Activated CD4-positive, alpha-beta T cell treated with anti-CD3 and anti-CD28 coated beads, Interleukin-2, amount 10 ng/mL, durations not matched to agents 7 days and 5 days (primary cell): ENCODE measurements at places on chromosomes 1 and 21. TPM values are rescaled to one million over a fixed set of nuclear protein-coding genes. Genes with fewer than 3 reads are reported as not detected.
A peak's percentile ranks its signal among the peaks of the same experiment; 100 is the strongest.

The KIRREL1 gene
- not detected for total RNA-seq

The KRTAP13-2 gene
- not detected for total RNA-seq

The MAB21L3 gene
- total RNA-seq = not detected

- no peak overlapping the region for H3K4me3 ChIP-seq
- no peak for DNase-seq
- no peaks in the 10 kb centered on the region for H3K27me3 ChIP-seq
- H3K36me3 ChIP-seq = peaks cover 6% of the 10 kb centered on the region
- peaks cover 73% of the 10 kb centered on the region for H3K4me1 ChIP-seq
These were observed 173.3 kb upstream of the EDN2 start for GRCh38 chr1:41657679-41658295.

DNA sequence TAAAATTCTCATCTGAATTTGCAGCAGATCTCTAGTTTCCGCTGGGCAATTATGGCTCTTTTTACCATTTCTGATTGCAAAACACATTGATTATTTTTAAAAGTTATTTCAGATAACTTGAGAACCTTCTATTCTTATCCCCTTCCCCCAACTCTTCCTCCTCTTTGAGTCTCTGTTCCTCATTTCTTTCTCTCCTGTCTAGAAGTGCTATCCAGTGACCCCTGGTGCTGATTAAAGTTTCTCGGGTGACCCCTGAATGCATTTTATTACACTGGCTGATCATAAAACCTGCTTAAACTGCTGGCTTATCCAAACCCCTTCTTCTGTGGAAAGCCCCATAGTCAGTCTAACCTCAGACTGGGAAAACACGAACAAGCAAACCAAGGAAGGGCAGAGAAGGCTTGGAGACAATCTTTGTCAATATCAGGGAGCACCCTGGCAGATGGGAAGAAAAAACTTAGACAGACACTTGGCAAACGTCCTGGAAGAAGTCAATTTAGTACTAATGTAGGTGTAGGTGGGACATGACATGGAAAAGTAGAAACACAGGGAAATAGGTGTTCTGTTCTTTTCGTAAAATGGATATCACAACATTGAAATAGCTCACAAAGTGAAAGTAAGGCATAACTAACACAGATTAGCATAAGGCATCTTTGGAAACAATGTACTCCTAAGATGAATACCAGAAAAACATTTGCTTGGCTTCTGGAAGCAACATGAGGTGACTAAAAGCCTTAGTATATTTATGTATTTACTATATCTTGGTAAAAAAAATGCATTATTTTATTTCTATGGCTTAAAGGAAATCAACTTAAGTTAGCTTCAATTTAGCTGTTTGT is 61.4 kb downstream of the GORAB start:
- H3K4me3 ChIP-seq = no peak overlapping the region
- H3K27ac ChIP-seq = no peak overlapping the region
- no peaks in the 10 kb centered on the region for H3K36me3 ChIP-seq
- peaks cover 9% of the 10 kb centered on the region for H3K27me3 ChIP-seq

DNA sequence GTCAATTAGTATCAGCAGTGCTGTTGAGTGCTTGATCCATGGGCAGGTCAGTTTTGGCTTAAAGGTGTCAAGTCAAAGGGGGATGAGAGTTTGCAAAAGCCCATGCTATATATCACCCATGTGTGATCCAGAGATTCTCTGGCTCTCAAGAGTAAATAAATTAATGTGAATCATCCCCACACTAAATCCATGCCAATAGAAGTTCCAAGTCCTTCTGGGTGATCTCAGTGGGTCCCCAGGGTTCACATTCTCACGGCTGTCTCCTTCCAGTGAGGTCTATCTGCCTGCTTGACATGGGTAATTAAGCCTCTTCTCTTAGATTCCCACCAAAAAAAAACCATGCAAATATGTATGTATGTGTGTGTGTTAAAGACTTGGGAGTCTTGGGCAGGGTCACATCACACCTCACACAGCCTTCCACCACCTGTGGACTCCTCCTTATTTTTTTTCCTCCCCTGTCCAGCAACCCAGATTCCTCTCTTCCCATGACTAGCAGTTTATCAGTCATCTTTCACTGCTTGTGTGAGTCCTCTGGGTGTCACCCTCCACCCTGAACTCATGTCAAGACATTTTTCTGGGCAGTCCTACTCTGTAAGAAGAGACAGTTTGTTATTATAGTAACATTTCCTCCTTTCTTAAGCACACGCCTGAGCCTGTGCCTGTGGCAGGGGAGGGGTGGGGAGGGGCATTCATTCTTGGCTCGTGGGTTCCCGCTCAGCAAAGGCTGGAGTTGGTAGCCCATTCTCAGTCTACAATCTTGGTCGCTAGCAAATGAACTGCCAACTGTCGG is 14.3 kb upstream of the S100A11 start:
- no peak for DNase-seq
- peaks cover 28% of the 10 kb centered on the region for H3K27me3 ChIP-seq
- H3K36me3 ChIP-seq = no peaks in the 10 kb centered on the region
- H3K4me1 ChIP-seq = peaks cover 44% of the 10 kb centered on the region
- H3K27ac ChIP-seq = no peak overlapping the region
- H3K4me3 ChIP-seq = no peak overlapping the region

- H3K4me1 ChIP-seq = no peaks in the 10 kb centered on the region
- H3K36me3 ChIP-seq = no peaks in the 10 kb centered on the region
- no peak overlapping the region for H3K27ac ChIP-seq
- no peaks in the 10 kb centered on the region for H3K27me3 ChIP-seq
- no peak for DNase-seq
- H3K4me3 ChIP-seq = no peak overlapping the region
These were observed 118.2 kb upstream of the GRIK3 start for GRCh38 chr1:37152491-37152890.

DNA sequence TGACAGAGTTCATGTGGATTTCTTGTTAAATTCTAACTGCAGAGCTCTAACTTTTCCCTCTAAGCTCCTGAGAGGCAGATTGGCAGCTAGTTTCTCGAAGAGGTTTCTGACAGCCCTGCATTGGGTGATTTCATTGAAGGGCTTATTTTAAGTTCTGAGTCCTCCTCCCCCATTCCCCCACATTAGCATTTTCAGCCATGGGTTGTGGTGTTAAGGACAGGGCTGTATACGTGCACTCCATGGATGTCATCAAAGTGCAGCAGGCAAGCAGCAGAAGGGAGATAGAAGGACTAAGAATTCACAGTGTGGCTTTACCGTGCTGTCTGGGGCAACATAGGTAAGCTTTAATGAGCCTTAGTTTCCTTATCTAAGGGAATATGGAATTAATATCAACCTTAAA is 19.0 kb downstream of the CRYZ start:
- peak overlapping the region; percentile 31 for H3K27ac ChIP-seq
- peaks cover 13% of the 10 kb centered on the region for H3K36me3 ChIP-seq
- no peak overlapping the region for H3K4me3 ChIP-seq
- no peaks in the 10 kb centered on the region for H3K27me3 ChIP-seq

GRCh38 chr1:27517301-27517700 is 27.3 kb upstream of the WASF2 start:
- H3K4me3 ChIP-seq = no peak overlapping the region
- H3K27ac ChIP-seq = no peak overlapping the region
- no peaks in the 10 kb centered on the region for H3K27me3 ChIP-seq
- H3K4me1 ChIP-seq = peaks cover 36% of the 10 kb centered on the region
- DNase-seq = no peak

- no peaks in the 10 kb centered on the region for H3K4me1 ChIP-seq
- peaks cover 10% of the 10 kb centered on the region for H3K27me3 ChIP-seq
- no peak overlapping the region for H3K4me3 ChIP-seq
- H3K36me3 ChIP-seq = no peaks in the 10 kb centered on the region
- no peak overlapping the region for H3K27ac ChIP-seq
These were observed 145.0 kb upstream of the DUSP10 start for GRCh38 chr1:221886743-221887414.

DNA sequence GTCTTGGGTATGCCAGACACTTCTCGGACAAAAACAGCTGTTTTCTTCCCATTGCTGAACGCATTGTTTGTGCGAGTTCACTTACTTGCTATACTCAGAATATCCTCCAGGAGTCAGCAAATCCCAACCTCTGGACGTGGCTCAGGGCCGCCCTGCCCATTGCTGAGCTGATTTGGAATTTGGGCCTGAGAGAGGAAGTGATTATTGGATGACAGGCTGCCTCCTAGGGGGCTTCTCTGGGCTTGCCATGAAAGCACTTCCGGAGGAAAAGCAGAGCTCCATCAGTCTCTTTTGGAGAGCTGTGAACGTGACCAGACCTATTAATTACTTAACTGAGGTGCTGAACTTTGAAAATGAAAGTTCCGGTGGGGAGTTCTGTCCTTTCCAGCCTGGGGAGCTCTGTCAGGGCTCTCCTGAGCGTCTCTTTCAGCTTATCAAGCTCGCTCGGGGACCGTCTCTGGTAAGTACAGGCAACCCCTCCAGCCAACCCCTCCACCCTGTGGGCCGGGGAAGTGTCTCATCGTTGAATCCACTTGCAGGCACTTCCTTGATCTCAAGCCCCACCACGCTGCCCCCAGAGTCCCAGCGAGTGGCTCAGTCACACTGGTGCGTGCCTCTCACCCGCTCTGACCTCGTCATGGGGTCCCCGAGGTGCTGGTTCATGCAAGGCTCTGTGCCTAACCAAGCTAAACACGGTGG is 76.9 kb downstream of the CLIC6 start:
- H3K36me3 ChIP-seq = no peaks in the 10 kb centered on the region
- peaks cover 4% of the 10 kb centered on the region for H3K4me1 ChIP-seq
- H3K4me3 ChIP-seq = peak overlapping the region; percentile 52
- H3K27me3 ChIP-seq = peaks cover 16% of the 10 kb centered on the region

- H3K27me3 ChIP-seq = no peaks in the 10 kb centered on the region
- no peaks in the 10 kb centered on the region for H3K36me3 ChIP-seq
- H3K4me1 ChIP-seq = peaks cover 2% of the 10 kb centered on the region
- H3K27ac ChIP-seq = no peak overlapping the region
These were observed 5.5 kb upstream of the RNF223 start for GRCh38 chr1:1079408-1080121.

DNA sequence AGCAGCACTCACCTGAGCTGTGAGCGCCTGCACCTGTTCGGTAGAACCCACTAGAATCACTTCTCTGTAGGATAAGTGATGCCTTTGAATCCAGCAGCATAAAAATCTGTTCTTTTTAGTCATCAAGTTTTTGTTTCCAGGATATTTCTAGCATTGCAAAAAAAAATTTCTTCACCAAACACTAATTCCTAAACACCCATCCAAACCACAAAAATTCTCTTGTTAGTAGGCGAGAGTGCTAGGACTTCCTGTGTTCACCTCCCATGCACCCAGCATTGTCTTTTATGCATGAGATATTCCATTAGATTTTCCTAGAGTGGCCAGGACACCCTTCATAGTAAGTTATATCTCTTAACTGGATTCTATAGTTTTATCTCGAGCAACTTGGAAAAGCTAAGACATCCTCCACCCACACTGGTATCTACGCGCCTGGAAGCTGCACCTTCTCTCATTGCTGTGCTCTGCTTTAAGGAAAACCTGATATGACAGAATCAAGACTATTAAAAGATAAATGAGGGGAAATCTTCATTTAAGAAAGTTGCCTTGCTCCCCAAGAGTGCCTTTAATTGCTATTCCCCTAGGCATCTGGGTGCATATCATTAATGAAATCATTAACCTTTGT is 12.3 kb downstream of the SERTAD4 start:
- peaks cover 11% of the 10 kb centered on the region for H3K4me1 ChIP-seq
- H3K27me3 ChIP-seq = peaks cover 71% of the 10 kb centered on the region
- no peak overlapping the region for H3K27ac ChIP-seq
- H3K36me3 ChIP-seq = no peaks in the 10 kb centered on the region
